BJ (cell line): ENCODE measurements at places on chromosomes 1 and 21.

DNA sequence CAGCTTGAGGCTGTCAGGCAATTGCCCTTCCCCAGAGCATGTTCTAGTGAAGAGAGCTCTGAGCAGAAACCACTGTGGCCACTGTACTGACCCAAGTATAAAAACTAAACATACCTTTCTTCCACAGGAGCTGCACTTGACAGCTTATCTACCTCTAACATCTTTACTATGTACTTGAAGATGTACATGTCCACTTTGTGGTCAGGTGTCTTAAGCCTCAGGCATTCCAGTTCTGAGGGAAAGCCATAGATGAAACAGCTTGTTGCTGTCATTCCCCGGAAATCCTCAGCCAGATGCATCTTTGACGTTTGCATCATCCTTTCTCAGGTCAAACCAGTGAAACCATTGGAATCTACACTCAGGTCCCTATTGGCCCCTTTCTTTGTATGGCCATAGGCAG, 70.4 kb downstream of the CHRM3 start:
- no peak for DNase-seq

GRCh38 chr1:32939655-32940371, 24.8 kb downstream of the RNF19B start:
- peak; percentile 78 for DNase-seq

DNA sequence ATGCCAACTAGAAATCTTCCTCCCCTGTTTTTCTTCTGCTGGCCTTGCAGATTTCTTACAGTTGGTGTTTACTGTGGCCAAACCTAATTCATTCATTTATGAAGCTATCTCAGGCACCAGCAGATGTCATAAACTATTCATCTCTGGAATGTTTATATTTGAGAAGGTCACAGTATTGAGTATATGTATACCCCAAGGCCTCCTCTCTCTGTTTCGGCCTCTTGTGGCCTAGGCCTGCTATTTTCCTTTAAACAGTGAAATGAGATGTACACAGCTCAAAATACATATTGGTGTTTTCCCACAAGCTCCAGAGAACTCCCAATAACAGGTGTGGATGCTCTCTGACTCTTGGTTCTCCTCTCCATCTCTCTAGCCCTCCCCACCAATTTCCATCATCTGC, 520.7 kb upstream of the CAMK1G start:
- no peak for DNase-seq

GRCh38 chr1:38917337-38917736, 24.3 kb downstream of the RHBDL2 start:
- no peak for DNase-seq

DNA sequence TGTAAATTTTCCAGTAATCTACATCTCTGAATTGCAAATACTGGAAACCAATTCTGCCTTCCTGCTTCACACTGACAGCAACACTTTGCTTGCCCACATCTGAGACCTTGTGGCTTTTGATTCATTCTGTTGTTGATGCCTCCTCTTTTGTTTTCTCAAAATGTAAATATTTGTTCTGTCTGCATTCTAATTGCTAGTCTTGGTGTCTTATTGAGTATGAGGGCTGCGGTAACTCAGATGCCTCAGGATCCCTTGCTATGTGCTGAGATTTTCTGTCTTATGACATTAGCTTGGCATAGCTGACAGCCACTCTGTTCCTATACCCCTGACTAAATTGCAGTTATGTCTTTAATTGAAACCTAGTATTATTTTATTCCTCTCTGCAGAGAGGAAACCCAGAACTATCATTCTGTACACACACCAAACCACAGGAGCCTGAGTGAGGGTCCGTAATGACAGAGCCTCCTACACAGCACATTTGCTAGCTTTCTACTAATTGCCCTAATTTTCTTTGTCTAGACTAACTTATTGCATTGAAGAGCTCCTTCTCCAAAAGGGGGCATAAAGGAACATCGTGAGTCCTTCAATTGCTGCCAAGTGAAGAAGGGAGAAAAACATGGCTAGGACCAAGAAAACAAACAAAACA, 72.1 kb downstream of the GREM2 start:
- no peak for DNase-seq

- no peak for DNase-seq
Observed at GRCh38 chr1:8560035-8560434, 242.1 kb downstream of the SLC45A1 start.

DNA sequence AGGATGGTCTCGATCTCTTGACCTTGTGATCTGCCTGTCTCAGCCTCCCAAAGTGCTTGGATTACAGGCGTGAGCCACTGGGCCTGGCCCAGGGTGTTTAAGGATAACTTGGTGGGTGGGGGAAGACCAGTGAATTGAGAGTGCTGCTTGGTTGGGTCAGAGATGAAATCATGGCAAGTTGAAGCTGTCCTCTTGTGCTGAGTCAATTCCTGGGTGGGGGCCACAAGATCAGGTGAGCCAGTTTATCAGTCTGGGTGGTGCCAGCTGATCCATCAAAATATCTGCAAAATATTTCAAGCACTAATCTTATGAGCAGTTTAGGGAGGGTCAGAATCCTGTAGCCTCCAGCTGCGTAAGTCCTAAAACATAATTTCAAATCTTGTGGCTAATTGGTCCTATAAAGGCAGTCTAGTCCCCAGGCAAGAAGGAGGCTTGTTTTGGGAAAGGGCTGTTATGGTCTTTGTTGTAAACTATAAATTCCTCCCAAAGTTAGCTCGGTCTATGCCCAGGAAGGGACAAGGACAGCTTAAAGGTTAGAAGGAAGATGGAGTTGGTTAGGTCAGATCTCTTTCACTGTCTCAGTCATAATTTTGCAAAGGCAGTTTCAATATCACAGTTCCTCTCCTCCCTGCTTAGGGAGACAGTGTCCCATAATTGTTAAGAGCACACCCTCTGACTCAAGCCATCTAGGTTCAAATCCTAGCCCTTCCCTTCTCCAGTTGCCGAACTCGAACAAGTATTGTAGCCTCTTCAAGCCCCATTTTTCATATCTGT, 66.8 kb upstream of the BACH1 start:
- DNase-seq = no peak

DNA sequence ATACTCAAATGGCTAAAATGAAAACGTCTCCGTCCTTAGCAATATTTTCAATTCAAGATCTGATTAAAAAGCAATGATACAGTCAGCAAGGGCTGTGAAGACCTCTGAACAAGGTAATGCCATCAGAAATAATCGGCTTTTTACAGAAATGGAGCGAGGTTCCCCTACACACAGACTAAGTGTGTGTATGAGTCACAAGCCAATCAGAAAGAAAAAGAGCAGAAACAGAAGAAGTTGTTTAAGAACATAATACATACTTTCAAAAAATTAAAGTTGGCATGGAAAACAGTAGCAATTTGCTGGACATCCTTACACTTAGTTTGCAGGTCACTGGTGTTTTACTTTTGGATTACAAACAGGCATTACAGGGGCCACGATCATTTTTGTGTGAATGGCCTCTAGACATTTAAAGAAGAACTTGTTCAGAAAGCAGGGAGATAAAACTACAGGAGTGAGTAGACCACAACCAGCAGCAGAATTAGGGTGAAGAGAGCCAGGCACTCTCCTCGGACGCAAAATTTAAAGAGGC, 350.0 kb upstream of the RUNX1 start:
- no peak for DNase-seq

- DNase-seq = no peak
Observed at GRCh38 chr1:44994309-44994898, 8.0 kb upstream of the EIF2B3 start.

- DNase-seq = no peak
Observed at GRCh38 chr21:15472108-15473040, 257.4 kb upstream of the USP25 start.

DNA sequence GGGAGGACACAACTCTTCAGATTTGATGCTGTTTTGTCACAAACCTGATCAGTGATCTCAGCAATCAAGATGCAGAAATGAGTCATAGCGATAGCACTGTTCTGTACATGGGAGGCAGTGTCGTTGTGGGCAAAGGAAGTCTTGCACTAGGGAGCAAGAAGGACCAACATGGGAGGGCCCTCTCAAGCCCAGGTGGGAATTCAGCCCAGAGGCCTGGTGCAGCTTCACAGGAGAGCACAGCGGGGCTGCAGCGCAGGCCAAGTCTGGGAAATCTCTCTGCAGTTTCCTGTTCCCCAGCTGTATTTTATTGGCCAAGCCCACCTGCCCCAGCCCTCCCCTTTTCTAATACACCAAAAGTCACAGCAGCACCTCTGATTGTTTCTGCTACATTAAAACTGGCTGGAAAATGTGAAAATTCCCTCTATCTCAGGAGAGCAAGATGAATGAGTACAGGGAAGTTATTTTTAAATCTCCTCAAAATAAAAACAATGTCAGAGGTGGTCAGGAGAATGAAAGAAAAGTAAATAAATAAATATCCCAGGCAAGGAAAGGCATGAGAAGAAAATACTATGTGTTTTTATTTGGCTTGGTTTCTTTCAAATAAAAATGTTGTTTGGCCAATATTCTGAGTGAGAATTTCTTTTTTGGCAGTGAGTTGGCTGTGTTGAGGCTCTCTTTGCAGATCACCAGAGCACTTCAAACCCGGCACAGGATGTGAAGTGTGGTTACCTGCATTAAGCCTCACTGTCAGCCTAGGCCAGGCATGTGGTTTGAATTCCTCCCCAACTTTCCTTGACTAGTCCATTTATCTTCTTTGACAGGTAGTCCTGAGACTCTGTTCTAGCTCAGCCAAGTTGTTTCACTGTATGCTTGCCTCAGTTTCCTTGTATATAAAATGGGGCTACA, 422.1 kb downstream of the PLPP3 start:
- DNase-seq = no peak

GRCh38 chr1:43238991-43239469, 30.8 kb upstream of the TMEM125 start:
- DNase-seq = no peak

- DNase-seq = no peak
Observed at GRCh38 chr1:194698908-194699318, 1512.5 kb upstream of the B3GALT2 start.

DNA sequence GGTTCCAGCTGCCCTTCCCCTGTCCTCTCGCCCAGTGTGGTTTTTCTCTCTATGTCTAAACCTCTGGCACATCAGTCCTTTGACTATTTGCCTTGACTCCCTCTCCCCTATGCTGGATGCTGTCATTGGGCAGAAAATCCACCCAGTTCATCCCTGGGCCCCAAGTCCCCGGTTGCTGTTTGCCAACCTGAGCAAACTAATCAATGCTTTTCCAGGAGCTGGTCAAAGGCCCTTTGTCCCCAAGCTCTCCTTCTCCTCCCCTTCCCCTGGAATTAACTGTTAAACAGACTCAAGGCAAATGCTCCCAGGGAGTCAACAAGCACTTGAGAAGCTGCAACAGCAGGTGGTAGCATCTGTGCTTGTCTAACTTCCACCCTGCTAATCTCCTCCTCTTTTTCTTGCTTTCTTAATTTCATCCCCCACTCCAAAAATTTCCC, 102.7 kb downstream of the LMX1A start:
- no peak for DNase-seq

DNA sequence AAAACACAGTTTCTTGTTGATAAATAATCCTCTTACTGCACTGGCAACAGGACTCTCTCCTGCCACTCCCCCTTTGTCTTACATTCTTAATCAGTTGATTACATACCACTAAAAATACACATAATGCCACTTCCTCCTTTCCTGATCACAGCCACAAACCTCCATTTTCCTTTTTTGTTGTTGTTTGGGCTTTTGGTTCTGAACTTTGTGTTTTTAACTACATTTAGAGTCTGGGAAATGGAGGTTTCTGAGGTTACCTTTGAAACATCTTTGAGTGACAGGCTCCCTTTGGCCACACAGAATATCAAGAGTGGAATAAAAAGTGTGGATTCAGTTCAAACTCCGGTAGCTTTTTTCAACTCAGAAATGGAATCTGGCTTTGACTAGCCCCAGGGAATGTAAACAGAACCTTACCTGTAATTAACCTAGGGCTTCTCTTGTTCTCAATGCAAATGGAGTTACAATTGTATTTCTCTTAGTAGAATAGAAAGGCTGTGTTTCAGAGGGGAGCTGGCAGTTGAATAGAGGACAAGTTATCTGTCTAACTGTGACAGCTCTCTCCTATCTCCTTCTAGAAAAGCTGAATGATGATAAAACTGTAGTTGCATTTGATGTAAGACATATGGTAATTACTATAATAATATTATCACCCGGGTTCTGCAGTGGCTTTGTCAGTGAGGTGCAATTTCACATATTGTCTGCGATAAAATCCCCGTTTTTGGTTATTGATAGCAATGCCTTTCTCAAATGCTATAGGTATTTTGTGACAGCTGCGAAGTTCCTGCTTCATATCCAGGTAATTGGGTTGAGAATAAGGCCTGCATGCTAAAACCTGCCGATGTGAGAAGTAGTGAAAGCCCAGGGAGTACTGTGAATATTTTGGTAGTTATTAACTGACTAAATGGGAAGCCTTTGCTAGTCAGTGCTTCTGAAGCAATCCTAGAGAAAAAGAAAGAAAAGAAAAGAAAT, 66.9 kb downstream of the ST6GALNAC5 start:
- DNase-seq = no peak

DNA sequence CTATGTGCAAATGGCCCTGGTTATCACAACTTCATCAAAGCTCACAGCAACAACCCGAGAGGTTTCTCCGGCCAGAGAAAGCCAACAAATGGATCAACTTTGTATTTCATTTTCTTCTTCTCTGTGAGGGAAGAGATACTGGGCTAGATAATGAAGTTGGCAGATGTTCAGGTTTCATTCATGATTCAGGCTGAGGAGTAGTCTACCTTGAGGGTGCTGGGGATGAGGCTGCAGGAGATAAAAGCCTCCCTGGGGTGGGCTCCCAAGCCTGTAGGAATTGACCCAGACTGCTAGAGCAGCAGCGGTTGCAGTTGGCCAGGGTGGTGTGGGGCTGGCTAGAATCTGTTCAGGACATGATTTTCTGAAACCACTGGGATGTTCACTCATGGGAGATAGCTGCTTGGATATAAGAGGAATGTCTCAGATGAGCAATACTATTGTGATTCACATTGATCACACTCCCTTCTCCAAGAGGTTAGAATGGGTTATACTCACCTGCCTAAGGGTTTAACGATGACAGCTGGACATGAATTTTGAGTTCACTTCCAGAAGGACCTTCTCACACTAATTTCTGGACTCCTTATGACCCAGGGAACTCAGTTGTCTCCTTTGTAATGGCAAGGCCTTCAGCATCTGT, 64.0 kb downstream of the SYT6 start:
- no peak for DNase-seq

- DNase-seq = no peak
Observed at GRCh38 chr1:39637361-39637760, 2.1 kb downstream of the HEYL start.

- DNase-seq = no peak
Observed at GRCh38 chr1:219582865-219583264, 30.0 kb downstream of the ZC3H11B start.

DNA sequence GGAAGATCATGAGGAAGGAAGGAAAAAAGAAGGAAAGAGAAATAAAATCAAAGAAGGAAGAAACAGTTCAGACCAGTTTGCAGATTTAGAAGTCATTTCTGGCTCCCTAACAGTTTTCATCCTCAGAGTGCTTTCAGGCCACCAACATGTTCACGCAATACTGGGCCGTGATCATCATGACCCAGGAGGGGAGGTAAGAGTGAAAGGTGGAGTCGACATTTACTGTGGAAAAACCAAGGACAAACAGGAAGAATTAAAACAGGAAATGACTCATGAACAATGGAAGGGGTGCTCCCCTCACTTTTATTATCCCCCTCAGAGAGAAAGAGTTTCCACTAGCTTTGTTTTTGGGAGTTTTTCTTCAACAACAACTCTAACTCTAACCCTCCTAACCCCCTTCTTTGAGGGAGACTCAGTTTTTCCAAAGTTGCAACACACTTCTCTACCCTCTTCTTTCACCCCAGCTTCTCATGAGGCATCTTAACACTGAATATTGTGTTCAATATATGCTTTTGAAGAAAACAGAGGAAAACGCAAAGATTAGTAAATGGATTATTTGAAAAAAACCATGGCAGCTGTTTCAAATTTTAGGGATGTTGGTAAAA, 60.4 kb downstream of the VANGL2 start:
- no peak for DNase-seq
